ENCODE measurements at places on chromosomes 1 and 21.

DNA sequence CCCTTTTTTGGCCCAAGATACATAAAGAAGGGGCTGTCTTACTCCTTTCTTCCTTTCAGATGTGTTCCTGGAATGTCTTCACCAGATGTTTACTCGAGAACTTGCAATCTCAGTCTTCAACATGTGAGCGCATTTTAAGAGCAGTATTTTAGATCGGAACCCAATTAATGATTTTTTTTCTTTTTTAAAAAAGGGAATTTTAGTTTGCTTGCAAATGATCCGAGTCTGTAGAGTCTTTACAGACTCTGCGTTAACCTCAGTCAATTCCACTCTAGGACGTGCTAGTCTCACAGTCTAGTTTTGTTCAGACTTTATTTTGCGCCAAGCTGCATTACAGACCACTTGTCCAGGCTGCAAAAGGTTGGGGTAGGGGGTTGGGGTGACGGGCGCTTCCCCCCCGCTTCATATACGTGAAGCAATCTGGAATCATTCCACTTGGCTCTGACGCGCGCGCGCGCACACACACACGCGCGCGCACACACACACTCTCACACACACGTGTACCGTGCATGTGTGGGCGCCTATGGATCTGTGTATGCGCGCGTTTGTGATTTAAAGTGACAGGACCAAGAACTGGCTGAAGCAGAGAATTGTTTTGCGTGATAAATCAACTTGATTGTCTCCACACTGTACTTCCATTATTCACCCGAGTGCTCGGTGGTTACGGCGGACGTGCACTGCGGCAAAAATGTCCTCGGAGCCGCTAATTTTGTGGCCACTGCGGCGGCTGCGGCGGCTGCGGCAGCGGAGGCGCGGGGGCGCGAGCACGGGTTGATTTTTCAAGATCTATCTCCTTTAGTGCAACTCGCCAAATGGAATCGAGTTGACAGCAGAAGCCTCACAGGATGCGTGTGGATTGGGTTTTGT lies 25.6 kb upstream of the NFIA start:
- DNase-seq = no peak

GRCh38 chr1:215192306-215192705 lies 109.8 kb downstream of the KCNK2 start:
- no peak for DNase-seq

GRCh38 chr1:54096877-54097240 lies 43.5 kb downstream of the TCEANC2 start:
- no peak for DNase-seq

DNA sequence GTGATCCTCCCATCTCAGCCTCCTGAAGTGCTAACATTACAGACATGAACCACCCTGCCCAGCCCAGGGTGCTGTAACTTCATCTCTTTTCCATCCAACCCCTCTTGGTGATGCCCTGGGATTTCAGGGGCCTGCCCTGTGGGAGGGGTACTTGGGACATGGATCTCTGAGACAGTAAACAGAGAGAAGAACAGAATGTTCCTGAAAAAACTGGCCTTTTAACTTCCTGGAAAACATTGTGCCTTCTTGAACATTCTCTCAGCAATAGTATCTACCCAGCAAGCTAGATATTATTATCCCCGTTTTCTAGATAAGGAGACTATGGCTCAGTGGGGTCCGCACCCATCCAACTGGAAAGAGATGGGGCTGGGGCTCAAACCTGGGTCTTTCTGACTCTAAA lies 57.0 kb downstream of the VWA5B1 start:
- no peak for DNase-seq

GRCh38 chr21:44021064-44021463 lies 9.0 kb downstream of the TRAPPC10 start:
- no peak for DNase-seq
